Small intestine (tissue), 16 donors: ENCODE measurements at places on chromosomes 6 and 20.

GRCh38 chr6:111984081-111984480 is 69.8 kb upstream of the CCN6 start:
- H3K4me3 ChIP-seq: no peak overlapping the region
- H3K36me3 ChIP-seq: no peaks in the 10 kb centered on the region
- no peak overlapping the region for H3K27ac ChIP-seq
- no peaks in the 10 kb centered on the region for H3K4me1 ChIP-seq
- DNase-seq: no peak
- H3K27me3 ChIP-seq: no peaks in the 10 kb centered on the region

DNA sequence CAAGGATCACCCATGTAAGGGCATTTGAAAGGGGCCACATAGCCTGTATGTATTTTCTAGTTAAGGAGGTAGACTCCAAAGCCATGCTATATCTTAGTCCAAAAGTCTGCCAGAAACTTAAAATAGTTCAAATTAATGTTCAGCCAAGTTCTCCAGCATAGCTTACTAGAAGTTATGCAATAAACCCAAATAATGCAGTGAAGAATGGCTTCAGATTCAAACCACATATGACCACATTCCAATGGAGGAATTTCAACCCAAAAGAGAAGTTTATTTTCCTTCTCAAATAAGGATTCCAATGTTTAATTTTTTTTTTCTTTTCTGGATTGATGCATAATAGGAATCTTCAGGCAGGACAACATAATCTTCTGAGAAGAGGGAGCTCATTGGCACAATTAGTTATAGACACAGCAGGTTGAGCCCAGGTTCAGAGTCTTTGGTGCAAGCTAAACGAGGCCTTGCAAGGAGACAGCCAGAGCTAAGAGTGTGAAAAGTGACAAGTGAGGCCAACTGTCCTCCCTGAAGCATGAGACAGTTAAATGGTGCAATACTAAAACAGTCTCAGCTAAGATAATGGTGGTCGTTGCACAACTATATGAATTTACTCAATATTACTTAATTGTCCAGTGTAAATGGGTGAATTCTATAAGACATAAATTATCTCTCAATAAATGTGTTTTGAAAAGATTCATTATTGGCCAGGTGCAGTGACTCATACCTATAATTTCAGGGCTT is 598.8 kb upstream of the CDH4 start:
- H3K27ac ChIP-seq: no peak overlapping the region
- H3K36me3 ChIP-seq: no peaks in the 10 kb centered on the region
- no peaks in the 10 kb centered on the region for H3K27me3 ChIP-seq
- no peaks in the 10 kb centered on the region for H3K4me1 ChIP-seq
- H3K4me3 ChIP-seq: no peak overlapping the region
- no peak for DNase-seq

DNA sequence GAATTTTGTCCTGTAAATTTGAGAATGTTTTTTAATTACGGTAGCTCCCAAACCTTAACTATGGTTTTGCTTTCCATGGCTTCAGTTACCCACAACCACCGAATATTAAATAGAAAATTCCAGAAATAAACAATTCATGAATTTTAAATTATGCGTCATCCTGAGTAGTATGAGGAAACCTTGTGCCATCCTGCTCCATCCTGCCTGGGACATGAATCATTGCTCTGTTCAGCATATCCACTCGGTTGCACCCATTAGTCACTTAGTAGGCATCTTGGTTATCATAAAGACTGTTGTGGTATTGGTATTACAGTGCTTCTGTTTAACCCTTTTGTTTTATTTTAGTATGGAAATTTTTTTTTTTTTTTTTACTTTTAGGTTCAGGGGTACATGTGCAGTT is 39.7 kb downstream of the KCNS1 start:
- H3K4me3 ChIP-seq: no peak overlapping the region
- no peak for DNase-seq
- H3K4me1 ChIP-seq: no peaks in the 10 kb centered on the region
- no peaks in the 10 kb centered on the region for H3K27me3 ChIP-seq

DNA sequence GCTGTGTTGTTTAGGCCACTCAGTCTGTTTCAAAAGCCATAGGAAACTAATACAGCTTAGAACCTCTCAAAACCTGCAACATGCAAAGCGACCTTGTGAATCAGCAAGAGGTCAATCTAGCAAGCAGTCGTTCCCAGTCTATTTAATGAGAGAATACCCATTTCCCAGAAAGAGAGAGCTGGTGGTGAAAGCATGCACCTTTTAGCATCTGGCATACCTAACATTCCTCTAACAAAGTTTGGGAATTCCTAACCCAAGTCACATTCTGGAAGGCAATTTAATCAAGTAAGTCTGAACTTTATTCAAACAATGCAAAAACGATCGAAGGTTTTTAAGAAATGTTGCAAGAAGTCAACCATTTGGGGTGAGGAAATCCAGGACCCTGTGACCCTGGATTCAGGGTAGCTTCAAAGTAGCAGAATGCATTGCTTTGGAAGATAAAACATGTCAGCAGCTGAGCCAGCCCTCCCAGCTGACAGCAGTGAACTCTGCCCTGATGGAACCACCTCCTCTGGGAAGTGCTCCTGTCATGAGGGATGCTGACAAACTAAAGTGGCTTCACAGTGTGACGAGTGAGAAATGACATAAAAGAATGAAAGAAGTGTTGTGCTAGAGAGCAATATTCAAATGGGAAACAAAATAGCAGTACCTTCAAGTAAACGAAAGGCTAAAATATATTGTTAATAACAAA is 104.8 kb downstream of the GMDS start:
- no peak overlapping the region for H3K27ac ChIP-seq
- no peak overlapping the region for H3K4me3 ChIP-seq
- DNase-seq: peak; percentile 21
- peaks cover 9% of the 10 kb centered on the region for H3K4me1 ChIP-seq
- H3K36me3 ChIP-seq: no peaks in the 10 kb centered on the region
- no peaks in the 10 kb centered on the region for H3K27me3 ChIP-seq

GRCh38 chr6:106729841-106730240 is 100.5 kb downstream of the QRSL1 start:
- no peaks in the 10 kb centered on the region for H3K36me3 ChIP-seq
- H3K27ac ChIP-seq: no peak overlapping the region
- H3K4me3 ChIP-seq: no peak overlapping the region

DNA sequence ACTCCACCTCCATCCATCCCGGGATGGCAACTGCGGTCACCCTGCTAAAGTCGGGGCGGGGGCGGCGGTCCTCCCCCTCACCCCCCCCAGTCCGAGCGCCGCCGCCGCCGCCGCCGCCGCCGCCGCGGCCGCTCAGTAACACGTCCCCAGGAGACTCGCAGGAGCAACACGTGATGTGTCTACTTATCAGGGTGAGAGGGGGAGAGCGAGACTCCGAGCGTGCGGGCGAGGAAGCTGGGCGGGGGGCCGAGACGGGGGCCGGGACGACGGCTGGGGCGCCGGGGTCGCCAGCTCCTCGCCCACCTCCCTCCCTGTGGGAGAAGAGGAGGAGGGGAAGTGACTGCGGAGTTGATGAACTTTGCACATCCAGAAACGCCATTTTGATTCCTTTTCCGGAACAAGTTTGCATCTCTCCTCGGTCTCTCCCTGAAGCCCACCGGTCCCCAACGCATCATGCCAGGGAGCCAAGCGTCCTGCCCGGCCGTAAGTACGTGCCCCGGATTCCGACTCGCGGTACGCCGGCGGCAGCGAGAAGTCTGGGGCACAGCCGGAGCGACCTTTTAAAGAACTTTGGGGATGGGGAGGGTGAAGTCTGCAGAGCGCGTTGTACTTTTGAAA is at the start of gene RREB1:
RREB1 (plus strand) TSS at position 384 of the 618 bp plus-strand sequence. CDS start 73,951 bp downstream, outside the sequence.
- H3K36me3 ChIP-seq: no peaks in the 10 kb centered on the region
- DNase-seq: peak; percentile 91
- H3K27ac ChIP-seq: peak within 1 kb of the TSS; percentile 99

- no peak for DNase-seq
- no peak overlapping the region for H3K27ac ChIP-seq
- H3K4me1 ChIP-seq: peaks cover 11% of the 10 kb centered on the region
Observed at GRCh38 chr20:35660122-35660937, 4.4 kb downstream of the CPNE1 start.

GRCh38 chr20:22465622-22466446 is 118.5 kb downstream of the FOXA2 start:
- DNase-seq: no peak
- no peak overlapping the region for H3K27ac ChIP-seq
- H3K36me3 ChIP-seq: no peaks in the 10 kb centered on the region
- no peak overlapping the region for H3K4me3 ChIP-seq
- no peaks in the 10 kb centered on the region for H3K4me1 ChIP-seq

DNA sequence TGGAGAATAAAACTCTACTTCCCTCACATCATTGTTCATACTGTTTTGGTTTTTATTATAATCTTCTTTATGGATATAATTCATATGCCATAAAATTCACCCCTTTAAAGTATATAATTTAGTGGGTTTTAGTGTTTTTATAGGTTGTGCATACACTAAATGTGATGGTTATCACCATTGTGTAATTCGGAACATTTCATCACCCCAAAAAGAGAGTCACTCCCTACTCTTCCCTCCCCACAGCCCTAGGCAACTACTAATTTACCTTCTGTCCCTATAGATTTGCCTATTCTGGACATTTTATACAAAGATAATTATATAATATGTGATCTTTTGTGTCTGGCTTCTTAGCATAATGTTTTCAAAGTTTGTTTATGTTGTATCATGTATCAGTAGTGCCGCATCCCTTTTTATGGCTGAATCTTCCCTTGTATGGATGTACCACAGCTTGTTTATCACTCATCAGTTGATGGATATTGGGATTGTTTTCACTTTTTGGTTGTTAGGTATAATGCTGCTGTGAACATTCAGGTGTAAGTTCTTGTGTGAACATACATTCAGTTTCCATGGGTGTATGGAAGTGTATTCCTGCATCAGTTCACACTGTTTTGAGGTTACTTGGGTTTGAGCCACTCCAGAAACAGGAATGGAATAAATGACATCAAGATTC is 4.2 kb downstream of the TM9SF4 start:
- no peaks in the 10 kb centered on the region for H3K27me3 ChIP-seq
- peak overlapping the region; percentile 97 for H3K27ac ChIP-seq
- no peak for DNase-seq
- peaks cover 25% of the 10 kb centered on the region for H3K36me3 ChIP-seq

DNA sequence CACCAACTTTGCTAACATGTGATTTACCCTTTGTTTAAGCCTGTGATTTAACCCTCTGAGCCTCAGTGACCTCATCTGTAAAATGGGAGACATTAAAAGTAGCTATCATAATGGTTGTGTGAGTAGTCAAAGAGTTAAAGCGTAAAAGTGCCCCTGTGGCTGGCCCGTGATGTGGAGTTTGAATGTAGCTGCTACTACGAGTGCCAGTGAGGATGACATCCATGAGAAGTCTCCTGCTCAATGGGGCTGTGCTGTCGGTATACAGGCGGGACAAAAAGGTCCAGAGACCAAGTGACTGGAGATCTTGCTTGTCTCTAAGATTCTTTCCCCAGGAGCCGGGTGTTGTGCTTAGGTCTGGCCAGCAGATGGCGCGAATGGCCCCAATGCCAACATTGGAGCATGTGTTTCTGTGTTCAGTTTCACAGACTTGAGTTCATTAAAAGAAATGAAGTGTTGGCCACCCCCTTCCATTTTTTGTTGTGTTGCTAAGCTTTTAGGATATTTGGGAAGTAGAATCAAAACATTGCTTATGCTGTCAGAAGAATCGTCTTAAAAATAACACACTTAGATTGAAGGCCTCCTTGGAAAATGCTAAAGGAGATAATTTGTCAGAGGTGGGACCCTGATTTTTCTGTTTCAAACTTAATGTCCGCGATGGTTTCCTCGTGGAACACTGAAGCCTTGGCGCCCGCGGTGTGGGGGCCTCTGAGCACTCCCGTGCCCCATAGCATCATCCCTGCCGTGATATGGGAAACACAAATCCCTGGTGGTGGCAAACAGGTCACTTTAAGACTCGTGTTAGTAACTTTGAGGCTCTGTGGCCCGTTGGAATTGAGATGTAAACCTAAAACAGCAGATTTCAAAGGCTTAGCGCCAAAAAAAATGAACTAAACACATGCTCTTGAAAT is 9.3 kb upstream of the RBM38 start:
- no peak overlapping the region for H3K4me3 ChIP-seq
- peaks cover 24% of the 10 kb centered on the region for H3K36me3 ChIP-seq
- no peaks in the 10 kb centered on the region for H3K4me1 ChIP-seq
- no peaks in the 10 kb centered on the region for H3K27me3 ChIP-seq
- DNase-seq: peak; percentile 77

DNA sequence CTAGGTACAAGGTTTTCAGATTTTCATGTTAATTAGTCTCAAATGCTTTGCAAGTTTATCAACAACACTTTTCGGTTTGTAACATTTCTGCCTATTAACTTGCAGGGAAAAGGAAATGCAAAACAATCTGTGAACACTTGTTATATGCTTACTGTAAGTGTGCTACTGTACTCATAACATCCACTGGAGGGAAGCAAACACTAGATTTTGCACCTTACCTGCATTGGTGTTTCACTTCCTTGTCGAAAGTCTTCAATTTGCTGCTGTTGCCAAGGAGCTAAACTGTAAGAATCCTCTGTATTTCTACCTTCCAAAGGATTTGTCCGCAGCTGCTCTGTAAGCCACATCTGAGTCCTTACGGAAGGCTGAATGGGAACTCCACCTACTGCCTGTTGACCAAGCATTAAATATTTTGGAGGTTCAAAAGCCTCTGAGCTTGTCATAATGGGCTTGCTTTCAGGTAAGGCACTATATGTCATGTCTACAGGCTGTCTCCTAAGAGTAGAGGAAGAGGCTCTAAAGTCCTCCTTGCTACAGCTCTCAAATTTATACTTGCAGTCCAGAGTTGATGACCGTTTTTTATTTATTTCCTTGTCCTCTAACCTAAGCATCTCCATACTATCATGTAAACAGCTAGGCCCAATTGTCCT is 17.3 kb downstream of the PLN start:
- DNase-seq: peak; percentile 40
- H3K27ac ChIP-seq: no peak overlapping the region
- no peaks in the 10 kb centered on the region for H3K36me3 ChIP-seq
- H3K4me1 ChIP-seq: no peaks in the 10 kb centered on the region

GRCh38 chr6:35801148-35801547 is 4.0 kb upstream of the LHFPL5 start:
- H3K36me3 ChIP-seq: no peaks in the 10 kb centered on the region
- no peak for DNase-seq
- H3K27ac ChIP-seq: no peak overlapping the region
- H3K4me1 ChIP-seq: no peaks in the 10 kb centered on the region
- no peak overlapping the region for H3K4me3 ChIP-seq
- H3K27me3 ChIP-seq: peaks cover 9% of the 10 kb centered on the region
